ENCODE measurements at places on chromosomes 4 and X.

DNA sequence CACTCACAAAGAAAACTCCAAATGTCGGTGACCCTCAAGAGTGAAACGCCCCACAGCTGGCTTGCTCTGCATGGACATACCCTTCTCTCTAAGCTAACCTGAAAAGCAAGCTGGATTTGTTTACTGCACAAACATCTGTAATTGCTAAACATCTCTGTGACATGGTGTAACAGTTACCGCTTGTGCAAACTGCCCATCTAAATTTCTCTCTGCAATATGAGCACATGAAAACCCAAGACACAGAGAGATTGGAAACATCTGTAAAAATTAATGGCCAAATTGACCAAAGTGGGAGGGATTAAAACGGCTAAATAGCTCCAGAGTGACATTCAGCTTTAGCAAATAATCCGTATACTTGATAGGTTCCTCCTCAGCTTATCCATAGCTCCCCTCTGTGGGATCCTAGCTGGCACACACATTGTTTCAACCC is 155.0 kb upstream of the MAP3K15 start:
- no peak for DNase-seq

DNA sequence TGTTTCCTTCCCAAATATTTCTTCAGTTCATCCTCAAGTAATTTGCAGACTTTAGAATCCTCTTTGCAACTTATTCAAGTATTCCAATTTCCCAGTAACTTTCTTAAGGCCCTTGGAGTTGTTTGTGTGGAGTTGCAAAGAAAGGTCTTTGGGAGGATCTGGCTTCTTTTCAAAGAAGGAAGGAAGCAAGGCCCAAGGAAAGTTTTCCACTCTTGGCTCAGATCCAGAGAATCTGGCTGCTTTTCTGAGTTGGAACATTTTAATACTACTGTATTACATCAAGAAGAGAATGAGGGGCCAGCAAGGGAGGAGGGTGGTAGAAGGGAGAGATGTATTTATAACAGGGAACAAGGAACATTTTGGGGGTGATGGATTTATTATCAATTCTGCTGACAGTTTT is 10.5 kb downstream of the CDX4 start:
- no peak for DNase-seq

DNA sequence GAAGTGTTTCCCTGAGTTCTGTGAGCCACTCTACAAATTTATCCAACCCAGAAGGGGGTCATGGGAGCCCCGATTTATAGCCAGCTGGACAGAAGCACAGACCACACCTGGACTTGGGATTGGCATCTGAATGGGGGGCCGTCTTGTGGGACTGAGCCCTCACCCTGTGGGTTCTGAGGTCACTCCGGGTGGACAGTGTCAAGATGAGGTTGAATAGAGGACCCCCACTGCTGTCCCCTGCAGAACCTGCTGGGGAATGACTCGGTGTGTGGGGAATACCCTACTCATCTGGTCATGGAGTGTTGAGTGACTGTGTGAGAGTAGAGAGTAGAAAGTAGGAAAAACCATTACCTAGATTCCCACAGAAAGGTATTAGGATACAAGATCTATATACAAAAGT is 67.5 kb downstream of the ZFYVE28 start:
- no peak for DNase-seq

DNA sequence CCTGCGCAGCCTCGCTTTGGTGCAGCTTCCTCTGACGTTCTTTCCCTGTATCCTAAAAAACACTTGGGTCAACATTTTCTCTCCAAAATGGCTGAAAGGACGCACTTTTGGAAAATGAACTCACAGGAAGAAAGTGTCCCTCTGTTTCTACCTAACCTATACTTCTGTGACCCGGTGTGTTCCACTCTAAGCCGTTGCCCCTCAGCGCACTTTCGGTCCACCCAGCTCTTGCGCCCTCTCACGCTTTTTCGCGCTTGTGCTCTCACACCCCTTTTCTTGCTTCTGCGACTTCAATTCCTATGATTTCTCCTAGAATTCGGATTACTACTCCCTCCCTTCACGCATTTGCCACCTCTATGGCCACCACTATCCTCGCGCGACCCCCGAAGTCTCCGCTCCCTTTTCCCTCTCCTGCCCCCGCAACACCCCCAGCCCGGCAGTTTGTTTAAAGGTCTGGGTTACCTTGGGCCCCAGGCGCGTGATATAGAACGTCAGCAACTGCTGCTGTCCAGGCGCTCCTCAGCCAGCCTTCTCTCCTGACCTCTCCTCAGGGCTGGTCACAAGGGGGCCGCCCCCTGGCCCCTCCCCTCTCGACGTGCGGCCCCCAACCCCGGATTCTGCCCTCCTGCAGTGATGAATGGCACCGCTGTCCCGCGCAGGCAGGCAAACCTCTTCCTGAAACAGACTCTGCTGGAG is at the start of gene USP51:
TSS of gene USP51 (minus strand) at position 535 of the 696 bp plus-strand sequence. CDS start 909 bp downstream, outside the sequence.
- no peak for DNase-seq

- no peak for DNase-seq
Measured at GRCh38 chr4:189098932-189099696, 841.6 kb upstream of the FRG1 start.

DNA sequence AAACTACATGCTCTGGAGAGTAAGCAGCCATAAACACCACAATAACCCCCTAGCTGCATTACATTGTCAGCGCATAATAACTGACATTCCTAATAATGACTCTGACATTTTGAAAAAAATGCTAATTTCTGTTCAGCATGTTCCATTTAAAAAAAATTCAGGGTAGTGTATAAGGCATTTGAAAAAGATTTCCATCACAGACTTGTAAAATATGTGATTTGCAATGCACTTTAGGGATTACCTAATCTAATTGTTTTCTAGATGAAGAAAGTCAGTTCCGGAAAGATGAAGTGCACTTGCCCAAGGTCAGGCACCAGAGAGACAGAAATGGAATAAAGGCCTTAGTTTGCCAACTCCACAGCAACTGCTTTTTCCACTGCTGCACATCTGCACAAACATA is 55.3 kb downstream of the FANCB start:
- DNase-seq = no peak

GRCh38 chr4:84971319-84971932 is 4.9 kb upstream of the WDFY3 start:
- DNase-seq = no peak

DNA sequence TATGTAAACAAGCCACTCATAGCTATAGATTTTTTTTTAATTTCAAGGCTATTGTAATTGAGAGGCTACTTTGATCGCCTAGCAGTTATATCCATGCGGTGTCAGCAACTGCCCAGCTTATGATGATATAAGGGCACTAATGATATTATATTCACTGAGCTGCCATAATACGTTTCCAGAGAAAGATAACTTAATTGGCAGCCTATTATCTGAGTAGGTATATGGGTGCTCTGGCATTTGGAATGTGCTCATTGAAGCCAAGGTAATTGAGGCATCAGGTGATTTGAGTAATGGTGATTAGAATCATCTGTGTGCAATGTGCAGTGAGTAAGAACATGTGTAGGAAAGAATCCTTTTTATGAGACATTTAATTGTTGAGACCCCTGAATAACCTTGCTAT is 490.0 kb downstream of the CENPC start:
- no peak for DNase-seq

DNA sequence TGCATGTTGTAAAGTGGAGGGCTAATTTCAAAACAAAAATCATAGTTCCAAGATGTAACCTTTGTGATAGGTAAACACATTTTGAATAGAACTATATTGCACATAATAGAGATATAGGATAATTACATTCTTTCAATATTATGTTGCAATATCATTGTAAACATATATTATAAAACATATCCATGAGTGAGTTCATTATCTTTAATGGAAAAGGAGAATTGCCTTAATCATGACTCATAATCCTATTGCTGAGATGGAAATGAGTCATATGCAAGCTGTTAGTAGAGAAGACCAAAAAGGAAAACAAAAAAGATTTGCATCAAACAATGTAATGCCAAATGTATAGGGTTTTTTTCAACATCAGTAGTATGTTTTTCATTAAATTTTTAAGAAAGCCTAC is 73.7 kb upstream of the WDR44 start:
- no peak for DNase-seq

- no peak for DNase-seq
Measured at GRCh38 chr4:141896687-141897086, 260.3 kb downstream of the IL15 start.

GRCh38 chrX:45709381-45709780 is 508.7 kb upstream of the DIPK2B start:
- DNase-seq = no peak

- DNase-seq = no peak
Measured at GRCh38 chrX:107102980-107103379, 15.6 kb downstream of the RBM41 start.

GRCh38 chrX:10079231-10079630 is 77.5 kb upstream of the CLCN4 start:
- no peak for DNase-seq

DNA sequence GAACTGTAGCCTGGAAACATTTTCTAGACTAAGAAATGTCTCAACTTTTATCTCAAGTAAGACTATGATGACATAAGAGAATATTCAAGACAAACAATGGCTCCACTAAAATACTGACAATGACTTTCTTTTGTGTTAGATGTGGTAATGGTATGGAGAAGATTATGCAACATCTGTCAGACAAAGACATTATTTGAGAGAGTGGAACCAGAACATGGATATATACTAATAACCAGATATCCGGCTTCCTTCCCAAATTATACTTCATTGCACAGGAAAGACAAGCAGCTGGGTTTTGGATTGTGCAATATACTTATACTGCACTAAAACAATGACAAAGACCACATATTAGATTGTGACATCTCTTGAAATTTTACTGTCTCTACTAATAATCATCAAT is 290.8 kb upstream of the GIMD1 start:
- no peak for DNase-seq

- no peak for DNase-seq
Measured at GRCh38 chrX:153319295-153320046, 2.1 kb downstream of the PNMA6F start.

GRCh38 chr4:106315968-106316772 is at the start of the genes AIMP1 and TBCK:
Gene AIMP1, plus strand, starts transcription at chr4:106316550. Its CDS starts 8,460 bp downstream, at chr4:106325010.
Gene TBCK, minus strand, starts transcription at chr4:106316209. Its CDS starts 7,249 bp downstream, at chr4:106308960.
- DNase-seq = peak; percentile 85

Measured in activated T-cell treated with anti-CD3 and anti-CD28 coated beads for 4 hours (primary cell).